ENCODE measurements at places on chromosomes 7 and 10.

GRCh38 chr10:128747582-128748346, 621.5 kb upstream of the MKI67 start:
- DNase-seq: no peak

GRCh38 chr7:53690411-53690810, 655.0 kb downstream of the POM121L12 start:
- DNase-seq: no peak

DNA sequence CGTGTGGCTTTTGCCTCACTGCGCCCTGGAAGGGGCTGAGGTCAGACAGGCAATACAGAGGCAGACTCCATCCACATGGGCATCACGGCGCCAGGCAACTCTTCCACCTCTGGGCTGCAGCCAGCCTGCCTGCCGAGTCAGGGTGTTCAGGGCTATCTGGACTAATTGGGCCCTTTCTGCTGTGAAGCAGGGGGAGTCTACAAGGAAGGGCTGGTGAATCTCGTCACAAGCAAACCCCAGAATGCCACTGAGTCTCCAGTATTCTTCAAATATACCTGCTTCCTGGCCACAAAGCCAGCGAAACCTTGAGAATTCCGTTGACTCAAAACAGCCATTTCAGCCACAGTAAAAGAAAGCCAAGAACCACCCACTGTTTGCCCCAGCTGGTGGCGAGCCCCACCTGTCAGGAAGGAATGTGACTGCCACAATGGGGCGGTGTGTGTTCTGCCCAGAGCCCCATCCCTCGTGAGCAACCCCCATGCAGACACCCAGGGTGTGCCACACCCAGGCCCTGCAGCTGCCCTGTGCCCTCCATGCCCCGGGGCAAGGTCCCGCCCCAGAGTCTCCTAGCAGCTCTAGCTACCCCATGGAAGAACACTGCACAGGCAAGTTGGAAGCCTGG, 117.3 kb downstream of the FAM53B start:
- peak; percentile 67 for DNase-seq

DNA sequence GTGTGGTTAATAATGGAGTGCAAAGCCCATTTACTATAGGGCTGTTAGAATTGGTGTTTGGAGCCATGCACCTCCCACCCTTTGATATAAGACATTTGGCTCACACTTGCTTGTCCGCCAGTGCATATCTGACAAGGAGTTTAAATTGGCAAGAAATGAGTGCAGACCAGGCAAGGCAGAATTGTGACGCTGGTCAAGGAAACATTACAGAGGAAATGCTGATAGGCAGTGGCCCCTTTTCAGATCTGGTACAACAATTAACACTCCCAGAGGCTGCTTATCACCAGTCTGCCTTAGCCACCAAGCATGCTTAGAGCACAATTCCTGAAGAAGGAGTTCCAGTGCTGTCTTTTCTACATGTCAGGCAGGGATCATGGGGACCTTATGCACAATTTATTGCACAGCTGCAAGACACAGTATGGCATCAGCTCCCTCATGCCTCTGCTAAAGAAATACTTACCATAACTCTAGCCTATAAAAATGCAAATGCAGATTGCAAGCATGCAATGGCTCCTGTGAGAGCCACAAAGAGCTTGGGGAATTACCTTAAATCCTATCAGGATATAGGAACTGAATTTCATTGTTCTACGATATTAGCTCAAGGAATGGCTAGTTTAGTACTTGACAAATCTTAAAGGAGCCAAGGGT, 35.2 kb downstream of the OR13A1 start:
- no peak for DNase-seq

- DNase-seq: no peak
These were observed 698.6 kb downstream of the CCSER2 start for GRCh38 chr10:85026878-85027467.

- DNase-seq: no peak
These were observed 4.2 kb downstream of the STEAP4 start for GRCh38 chr7:88302486-88302885.

DNA sequence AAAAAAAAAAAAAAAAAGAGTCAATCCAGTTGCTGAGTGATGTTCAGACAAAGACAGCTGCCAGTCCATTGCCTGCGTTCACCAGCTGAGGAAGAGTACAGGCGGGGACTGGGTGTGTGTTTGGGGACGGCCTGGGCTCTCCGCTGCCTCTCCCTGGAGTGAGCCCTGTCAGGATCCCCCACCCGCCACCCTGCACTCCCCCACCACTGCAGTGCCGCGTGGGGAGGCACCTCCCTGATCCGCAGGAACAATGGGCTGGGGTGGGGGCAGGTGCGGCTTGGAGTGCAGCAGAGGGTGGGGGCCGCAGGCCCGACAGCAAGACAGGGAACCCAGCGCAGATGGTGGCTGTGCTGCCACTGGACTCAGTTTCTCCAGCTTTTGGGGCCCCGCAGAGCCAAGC, 1.4 kb downstream of the HSPA12A start:
- DNase-seq: no peak

DNA sequence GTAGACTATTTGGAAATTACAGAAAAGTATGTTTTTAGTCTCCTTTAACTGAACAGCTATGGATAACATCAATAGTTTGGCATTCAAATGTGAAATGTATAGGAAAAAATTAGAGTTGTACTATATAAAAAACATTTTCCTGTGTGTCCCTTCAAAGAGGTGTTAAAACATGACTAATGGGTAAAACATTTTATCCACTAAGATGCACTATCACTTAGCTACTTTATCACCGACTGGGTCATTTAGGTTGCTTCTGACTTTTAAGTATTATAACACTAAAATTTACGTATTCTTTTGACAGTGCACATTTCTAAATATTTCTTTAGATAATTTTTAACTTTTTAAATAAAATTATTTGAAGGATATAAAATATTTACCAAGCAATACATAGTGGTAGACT, 77.6 kb downstream of the UBE2H start:
- no peak for DNase-seq

DNA sequence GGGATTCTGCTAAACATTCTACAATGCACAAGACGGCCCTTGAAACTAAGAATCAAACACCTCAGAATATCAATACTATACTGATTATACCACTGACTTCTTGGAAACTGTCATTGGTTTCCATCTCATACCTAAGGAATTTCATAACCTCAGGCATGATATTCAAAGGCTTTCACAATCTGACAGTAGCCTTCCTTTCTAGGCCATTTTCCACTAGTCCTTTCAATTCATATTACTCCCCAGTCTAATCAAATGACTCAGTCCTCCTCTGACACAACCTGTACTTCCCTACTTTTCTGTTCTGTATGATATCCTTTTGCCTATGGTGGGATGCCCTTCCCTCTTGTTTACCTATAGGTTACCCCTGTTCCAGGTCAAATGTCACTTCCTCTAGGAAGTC, 48.3 kb downstream of the CSTF2T start:
- no peak for DNase-seq

GRCh38 chr10:80458638-80459037, 4.5 kb downstream of the TSPAN14 start:
- DNase-seq: no peak

DNA sequence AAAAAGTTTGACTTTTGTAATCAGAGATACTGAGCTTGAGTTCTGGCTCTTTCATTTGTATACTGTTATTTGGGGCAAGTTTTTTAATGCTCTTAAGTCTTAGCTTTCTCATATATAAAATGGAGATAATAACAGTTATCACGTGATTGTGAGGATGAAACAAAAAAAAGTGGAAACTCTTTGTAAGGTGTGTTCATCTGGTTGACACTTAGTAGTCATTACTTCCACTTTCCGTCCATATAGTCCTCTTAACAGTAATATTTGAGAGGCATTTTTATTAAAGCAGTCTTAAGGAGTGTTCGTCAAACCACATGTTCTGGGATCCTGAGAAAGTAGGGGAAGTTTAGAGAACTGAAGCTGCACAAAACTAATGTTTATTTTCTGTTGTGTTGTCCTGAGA, 65.6 kb downstream of the PTEN start:
- DNase-seq: no peak

DNA sequence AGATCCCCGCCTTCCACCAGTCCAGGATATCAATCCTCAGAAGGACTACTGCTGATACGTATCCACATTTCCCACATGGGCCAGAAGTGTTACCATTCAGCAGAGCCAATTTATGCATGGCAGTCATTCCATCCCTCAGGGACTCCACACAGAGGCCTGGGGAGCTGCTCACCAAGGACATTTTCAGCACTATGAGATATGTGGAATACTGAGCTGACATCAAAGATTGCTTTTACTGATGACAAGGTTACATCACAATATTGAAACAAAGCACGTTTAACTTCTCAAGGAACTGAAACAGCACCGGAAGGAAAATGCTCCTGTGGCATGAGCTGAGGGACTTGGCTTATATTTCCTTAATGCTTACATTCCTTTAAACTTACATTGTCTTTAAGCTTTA, 335.1 kb downstream of the BMPER start:
- DNase-seq: no peak

DNA sequence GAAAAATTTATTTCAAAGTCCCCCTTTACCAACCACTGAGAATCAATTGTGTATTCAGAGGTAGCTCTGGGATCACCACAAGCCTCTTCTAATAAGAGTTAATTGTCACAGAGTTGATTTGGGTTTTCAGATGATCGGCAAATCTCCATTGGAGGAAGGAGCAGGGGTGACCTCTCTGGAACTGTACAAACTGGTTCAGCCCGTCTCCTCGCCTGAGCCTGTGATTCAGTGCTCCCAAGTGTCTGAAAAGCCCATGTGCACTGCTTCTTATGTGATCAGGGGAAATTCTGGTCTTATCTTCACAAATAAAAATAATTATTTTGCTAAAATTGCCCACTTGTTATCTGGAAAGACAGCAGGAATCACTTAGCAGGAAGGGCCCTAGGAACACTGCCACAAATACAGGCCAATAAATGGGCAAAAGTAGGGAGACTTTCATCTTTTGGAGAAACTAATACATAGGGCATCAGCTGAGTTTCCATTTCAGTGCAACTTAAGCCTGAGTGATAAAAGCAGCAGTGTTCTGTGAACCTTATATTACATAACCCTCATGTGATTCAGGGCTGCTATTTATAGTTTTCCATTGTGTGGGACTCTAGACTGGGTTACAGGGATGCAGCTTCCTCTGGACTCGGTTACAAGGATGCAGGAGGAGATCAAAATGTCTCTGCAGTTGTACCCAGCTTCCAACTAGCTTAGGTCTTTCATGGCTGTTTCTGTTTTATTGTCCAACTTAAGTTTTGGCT, 32.3 kb downstream of the CDK1 start:
- no peak for DNase-seq

DNA sequence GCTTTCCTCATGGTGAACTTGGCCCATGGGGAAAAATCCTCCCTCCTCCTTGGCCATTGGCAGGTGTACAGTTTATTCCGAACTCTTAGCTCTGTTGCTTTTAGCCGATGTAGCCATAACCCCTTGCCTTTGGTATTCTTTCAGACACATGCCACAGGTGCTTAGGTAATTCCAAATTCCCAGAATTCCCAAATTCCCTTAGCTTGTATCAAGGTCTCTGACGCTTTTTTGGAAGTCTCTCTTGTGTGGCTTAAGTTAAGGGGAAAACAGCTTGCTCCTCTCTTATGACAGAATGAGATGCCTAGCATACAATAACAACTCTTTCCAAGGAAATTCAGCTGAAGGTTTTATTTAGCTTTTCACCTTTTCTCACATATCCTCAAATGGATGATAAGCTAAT, 68.0 kb downstream of the SUGCT start:
- no peak for DNase-seq

DNA sequence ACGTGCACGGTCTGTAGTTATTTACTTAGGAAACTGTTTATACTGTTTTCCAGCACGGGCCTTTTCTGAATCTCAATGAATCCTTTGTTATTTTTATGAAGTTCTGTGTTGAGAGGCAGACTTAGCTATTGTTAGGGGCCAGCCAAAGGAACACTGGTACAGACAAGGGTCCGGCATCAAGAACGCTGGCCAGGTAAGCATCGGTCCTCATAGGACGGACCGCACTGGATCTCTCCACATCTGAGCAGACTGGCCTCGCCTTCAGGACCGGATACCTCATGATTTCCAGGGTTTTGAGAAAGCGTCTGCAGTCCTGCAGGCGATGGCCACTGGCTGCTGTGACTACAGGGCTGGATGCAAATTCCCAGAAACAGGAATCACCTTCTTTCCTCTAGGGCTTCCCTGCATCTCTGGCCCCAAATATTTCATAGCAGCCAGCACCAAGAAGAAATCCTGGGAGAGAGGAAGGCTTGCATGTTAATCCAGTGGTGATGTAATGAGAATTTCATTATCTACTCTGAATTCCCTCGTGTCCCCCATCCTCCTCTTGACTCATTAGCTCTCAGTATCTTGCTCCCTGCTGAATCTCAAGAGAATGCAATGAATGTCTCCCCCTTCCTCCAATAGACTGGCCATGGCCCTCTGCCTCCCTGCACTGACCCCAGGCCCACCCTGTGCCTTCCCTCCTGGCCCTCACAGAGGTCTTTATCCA, 325.4 kb upstream of the NPVF start:
- no peak for DNase-seq

DNA sequence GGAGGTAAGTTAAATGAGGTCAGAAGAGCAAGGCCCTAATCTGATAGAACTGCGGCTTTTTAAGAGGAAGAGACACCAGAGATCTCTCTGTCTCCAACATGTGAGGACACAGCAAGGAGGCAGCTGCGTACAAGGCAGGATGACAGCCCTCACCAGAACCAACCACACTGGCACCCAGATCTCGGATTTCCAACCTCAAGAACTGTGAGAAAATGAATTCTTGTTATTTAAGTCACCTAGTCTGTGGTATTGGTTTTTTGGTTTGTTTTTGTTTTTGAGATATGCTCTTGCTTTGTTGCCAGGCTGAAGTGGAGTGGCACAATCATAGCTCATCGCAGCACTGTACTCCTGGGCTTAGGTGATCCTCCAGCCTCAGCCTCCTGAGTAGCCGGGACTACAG, 127.2 kb downstream of the DLG5 start:
- no peak for DNase-seq

DNA sequence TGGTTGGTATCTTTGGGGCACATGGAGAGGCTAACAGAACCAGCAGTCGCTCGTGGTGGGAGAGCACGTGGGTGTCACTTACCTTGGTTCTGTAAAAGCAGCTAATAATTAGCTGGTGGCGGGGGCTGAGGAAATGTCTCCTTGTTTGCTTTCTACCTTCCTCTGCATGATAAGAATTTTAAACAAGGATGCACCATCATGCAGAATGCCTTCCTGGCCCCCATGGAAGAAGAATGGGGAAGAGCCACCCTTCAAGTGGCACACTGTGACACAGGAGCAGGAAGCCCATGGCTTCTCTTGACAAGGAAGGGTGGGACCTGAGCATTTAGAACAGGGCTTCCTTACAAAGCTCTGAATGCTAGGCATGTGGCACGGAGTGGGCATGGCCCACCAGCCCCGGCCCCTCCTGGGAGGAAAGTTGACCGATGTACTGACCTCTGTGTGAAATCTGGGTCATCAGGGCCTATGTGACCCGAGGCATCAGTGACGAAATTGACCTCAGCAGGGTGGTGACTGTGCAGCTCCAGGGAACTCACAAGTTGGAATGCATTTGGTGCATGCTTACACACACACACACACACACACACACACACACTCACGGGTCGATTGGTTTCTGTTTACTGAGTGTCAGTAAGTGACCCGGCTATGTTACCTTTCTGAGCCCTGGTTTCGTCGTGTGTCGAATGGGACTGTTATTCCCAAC, 116.9 kb upstream of the ANLN start:
- DNase-seq: no peak

GRCh38 chr7:98681951-98682350, 64.9 kb downstream of the NPTX2 start:
- DNase-seq: no peak
